Activated CD8-positive, alpha-beta memory T cell treated with anti-CD3 and anti-CD28 coated beads, Interleukin-2, amount 10 ng/mL, durations not matched to agents 7 days and 5 days (primary cell): ENCODE measurements at places on chromosomes 1 and 21. TPM values are rescaled to one million over a fixed set of nuclear protein-coding genes. Genes with fewer than 3 reads are reported as not detected.
A peak's percentile ranks its signal among the peaks of the same experiment; 100 is the strongest.

Gene SELE
- not detected for total RNA-seq

DNA sequence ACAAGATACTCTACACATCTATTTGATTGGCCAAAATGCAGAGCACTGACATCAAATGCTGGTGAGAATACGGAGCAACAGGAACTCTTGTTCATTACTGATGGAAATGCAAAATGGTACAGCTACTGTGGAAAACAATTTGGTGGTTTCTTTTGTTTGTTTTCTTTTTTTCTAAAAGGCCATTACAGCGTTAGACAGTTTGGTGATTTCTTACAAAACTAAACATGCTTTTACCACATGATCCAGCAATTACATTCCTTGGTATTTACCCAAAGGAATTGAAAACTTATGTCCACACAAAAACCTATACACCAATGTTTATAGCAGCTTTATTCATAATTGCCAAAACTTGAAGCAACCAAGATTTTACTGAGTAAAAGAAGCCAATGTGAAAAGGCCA lies 66.4 kb upstream of the FBXO28 start:
- no peaks in the 10 kb centered on the region for H3K36me3 ChIP-seq
- H3K4me1 ChIP-seq = peaks cover 3% of the 10 kb centered on the region
- peaks cover 25% of the 10 kb centered on the region for H3K27me3 ChIP-seq
- H3K4me3 ChIP-seq = no peak overlapping the region
- DNase-seq = no peak
- no peak overlapping the region for H3K27ac ChIP-seq

DNA sequence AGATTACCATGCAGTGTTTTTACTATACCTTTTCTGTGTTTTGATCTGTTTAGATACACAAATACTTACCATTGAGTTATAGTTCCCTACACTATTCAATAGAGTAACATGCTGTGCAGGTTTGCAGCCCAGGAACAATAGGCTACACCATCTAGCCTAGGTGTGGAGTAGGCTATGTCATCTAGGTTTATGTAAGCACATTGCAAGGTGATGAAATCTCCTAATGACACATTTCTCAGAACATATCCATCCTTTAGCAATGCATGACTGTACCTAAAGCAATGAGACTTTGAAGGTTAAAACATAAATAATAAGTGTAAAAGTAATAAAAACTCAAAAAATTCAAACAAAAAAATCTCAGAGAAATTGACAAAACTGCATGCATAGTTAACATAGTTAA lies 358.6 kb downstream of the USH2A start:
- no peak for DNase-seq
- H3K27me3 ChIP-seq = no peaks in the 10 kb centered on the region
- H3K36me3 ChIP-seq = no peaks in the 10 kb centered on the region

Gene KCNJ9
- not detected for total RNA-seq

Gene FCGR1A
- not detected for total RNA-seq

GRCh38 chr21:41374867-41375533 lies 13.2 kb downstream of the MX2 start:
- H3K4me3 ChIP-seq = no peak overlapping the region
- peak; percentile 54 for DNase-seq
- H3K27me3 ChIP-seq = no peaks in the 10 kb centered on the region
- H3K4me1 ChIP-seq = peaks cover 41% of the 10 kb centered on the region

GRCh38 chr1:228784181-228784580 lies 48.9 kb downstream of the RHOU start:
- no peak overlapping the region for H3K4me3 ChIP-seq
- H3K27ac ChIP-seq = no peak overlapping the region
- DNase-seq = no peak
- peaks cover 8% of the 10 kb centered on the region for H3K4me1 ChIP-seq

DNA sequence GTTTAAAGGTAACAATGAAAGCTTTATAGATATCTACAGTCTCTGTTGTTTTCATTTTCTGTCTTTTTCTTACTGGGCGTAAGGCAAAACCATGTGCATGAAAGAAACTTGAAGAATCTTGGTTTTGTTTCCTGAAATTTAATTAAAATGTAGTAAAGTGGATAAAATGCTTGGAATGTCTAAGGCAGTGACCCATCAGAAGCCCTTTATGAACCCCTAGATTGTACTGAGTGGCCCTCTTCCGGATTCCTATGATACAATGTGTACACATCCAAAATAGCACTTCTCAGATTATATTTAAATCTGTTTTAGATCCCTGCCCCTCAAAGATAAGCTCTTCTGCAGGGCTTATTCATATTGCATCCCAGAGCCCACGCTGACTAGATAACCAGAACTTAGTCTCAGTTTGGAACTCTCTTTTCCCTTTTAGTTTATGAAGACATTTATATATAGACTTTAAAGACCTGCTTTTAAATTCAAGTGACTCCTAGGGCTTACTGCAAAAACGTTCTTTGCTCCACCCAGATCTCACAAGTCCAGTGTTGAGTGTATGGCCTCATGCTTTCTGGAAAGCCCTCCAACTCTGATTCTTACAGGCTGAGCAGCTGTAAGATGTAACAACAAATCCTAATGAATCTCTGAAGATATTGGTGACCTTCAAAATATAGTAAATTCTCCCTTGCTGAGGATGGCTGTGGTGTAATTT lies 142.9 kb downstream of the LRRC7 start:
- no peak overlapping the region for H3K27ac ChIP-seq
- no peak overlapping the region for H3K4me3 ChIP-seq
- no peaks in the 10 kb centered on the region for H3K27me3 ChIP-seq
- no peaks in the 10 kb centered on the region for H3K4me1 ChIP-seq
- DNase-seq = no peak

Gene DLGAP3
- 0.66 TPM for total RNA-seq

DNA sequence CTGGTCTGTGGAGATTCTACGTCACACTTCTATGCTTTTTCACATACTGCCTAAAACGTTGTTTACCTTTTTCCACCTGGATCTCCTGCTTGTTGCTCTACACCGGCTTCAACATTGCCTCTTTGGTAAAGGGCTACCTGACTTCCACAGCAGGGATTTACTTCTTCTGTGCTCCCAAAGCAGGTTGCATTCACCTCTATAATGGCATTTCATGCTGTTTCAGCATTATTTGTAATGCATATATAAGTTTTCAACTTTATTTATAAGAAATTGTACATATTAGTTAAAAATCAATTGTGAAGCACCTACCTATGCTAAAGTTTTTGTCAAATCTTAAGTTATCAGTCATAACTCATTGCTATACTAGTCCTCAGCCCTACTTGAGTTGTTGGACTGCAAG lies 55.4 kb downstream of the DDAH1 start:
- H3K36me3 ChIP-seq = no peaks in the 10 kb centered on the region
- no peak for DNase-seq
- H3K4me1 ChIP-seq = no peaks in the 10 kb centered on the region

DNA sequence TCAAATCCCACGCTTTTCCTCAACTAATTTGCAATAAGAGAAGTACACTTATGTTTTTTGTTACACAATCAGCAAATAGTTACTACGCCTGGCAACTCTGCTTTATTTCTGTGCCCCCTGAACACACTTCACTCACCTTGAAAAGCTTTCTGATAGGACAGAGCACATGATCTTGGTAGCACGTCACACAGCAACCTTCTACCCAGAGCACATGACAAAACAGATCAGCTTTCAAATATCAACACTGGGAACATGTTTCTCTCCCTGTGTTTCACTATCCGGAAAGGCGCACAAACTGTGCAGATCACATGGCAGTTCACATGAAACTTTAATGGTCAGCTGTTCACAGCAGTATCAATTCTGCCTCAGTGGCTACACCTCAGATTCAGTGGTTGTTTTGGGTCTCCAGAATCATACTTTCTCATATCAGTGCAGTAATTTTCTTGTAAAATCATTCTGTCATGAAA lies 2.2 kb downstream of the SLC19A2 start:
- no peak overlapping the region for H3K27ac ChIP-seq
- peaks cover 6% of the 10 kb centered on the region for H3K36me3 ChIP-seq
- no peak for DNase-seq
- peaks cover 43% of the 10 kb centered on the region for H3K4me1 ChIP-seq

Gene ELAVL4
- total RNA-seq = not detected

- no peaks in the 10 kb centered on the region for H3K36me3 ChIP-seq
- DNase-seq = no peak
- no peaks in the 10 kb centered on the region for H3K4me1 ChIP-seq
- H3K27me3 ChIP-seq = peaks cover 13% of the 10 kb centered on the region
- no peak overlapping the region for H3K4me3 ChIP-seq
These were observed 7.8 kb upstream of the AMIGO1 start for GRCh38 chr1:109517337-109517736.

DNA sequence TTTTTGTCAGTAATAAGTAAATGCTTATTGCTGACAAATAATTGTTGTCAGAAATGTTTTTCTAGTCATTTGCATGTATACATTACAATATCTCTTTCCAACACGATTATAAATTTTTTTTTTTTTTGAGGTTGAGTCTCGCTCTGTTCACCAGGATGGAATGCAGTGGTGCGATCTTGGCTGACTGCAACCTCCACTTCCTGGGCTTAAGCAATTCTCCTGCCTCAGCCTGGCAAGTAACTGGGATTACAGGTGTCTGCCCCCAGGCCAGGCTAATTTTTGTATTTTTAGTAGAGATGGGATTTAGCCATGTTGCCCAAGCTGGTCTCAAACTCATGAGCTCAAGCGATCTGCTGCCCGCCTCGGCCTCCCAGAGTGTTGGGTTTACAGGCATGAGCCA lies 72.0 kb upstream of the ATF3 start:
- H3K27ac ChIP-seq = no peak overlapping the region
- no peaks in the 10 kb centered on the region for H3K36me3 ChIP-seq
- no peak for DNase-seq
- peaks cover 3% of the 10 kb centered on the region for H3K4me1 ChIP-seq
- H3K4me3 ChIP-seq = no peak overlapping the region
